ENCODE measurements at places on chromosomes 6 and 20. TPM values are rescaled to one million over a fixed set of nuclear protein-coding genes. Genes with fewer than 3 reads are reported as not detected.
A peak's percentile ranks its signal among the peaks of the same experiment; 100 is the strongest.

GRCh38 chr6:165668951-165669350, 5.9 kb upstream of the PDE10A start:
- DNase-seq: no peak

GRCh38 chr20:62804627-62805154, at the start of gene OGFR:
Gene OGFR (plus strand): TSS chr20:62804835. CDS start chr20:62804860, 25 bp downstream.
- peak; percentile 74 for DNase-seq

- DNase-seq: no peak
Observed at GRCh38 chr20:47088335-47088734, 193.7 kb downstream of the EYA2 start.

DNA sequence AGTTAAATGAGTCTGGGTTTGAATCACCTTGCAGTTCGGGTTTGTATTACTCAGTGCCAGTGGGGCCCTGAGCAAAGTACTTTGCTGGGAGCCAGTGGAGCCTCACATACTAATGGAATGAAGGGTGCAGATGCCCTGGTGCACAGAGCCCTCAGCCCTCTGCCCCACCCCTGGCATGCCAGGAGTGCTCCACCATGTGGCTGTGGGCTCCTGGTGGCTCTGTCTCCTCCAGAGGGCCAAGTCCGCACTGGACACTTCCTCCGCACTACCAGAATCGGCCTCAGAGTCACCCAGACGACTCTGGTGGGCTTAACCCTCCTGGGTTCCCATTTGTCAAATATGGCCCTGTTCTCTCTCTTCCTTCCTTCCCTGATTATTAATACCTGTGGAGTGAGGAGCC, 94.0 kb downstream of the STK35 start:
- DNase-seq: no peak

Gene RIMS1
- total RNA-seq: not detected

DNA sequence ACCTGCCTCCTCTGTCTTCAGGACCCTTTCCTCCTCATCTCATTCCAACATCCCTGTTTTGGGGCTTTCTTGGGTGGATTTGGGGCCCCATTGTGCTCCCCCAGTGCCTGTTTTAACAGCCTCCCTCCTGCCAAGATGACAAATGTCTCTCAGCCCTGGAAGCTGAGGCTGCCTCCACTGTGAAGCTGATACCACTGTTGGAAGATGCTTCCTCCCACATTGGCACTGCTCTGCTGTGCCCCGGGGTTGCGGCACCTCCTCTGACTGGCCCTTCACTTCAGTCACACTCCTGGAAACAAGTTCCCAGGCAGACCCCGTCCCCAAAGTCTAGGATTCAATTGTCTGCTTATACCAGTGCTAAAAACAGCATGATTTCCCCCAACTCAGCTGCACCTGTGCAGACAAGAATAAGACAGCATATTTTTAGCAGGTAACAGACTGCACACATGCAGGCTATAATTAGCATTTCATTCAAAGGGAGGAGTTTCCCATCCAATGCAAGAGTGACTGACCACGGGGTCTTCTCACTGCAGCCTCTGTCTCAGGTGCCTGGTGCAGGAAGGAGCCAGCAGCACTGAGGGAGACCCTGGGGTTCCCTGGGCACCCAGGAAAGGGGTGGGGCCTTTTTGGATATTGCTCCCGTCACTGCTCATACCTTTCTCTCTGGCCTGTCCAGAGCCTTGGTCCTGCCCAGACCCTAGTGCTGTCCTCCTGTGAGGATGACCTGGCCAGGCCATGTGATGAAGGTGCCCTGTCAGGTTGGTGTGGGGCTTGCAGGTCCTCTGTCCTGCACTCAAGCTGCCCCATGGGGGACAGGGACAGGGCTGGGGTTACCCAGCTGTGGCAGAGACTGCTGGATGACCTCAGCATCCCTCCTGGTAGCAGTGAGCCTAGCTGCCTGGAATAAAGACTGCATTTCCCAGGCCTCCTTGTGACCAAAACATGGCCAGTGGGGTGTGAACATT, 31.5 kb upstream of the SULF2 start:
- DNase-seq: no peak

DNA sequence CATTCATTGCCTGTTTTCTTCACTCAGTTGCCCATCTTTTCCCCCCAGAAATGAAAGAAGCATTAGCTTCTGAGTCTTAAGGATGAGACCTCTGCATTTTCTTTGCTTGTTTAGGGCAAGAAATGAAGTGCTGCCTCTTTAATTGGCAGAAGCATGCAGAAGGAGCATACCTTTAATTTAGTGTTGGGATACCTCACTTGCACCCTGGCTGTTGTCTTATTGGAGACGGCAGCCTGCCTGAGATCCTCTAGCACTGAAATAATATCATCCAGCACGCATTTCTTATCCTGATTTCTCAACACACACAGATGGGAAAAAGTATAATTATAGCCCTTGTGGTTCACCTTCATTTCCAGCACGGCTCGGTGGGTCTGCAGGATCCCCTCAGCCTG, 43.1 kb downstream of the PTCHD4 start:
- no peak for DNase-seq

DNA sequence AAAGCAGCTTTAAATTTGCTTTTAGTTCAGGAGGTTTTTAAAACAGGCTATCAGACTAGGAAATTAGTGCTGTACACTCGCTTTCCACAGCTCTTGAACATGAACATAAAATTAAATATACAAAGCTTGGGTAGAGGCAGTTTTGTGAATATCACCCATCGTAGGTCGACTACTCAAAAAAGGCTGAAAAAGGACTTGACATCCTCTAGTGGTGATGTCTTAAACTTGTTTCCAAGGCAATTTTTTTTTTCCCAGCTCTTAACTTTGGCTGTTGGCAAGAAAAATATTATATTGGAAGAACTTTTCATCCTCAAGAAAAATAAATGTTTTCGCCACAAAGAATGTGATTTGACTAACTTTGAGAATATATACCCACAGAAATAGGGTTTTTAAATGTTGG, 2.9 kb downstream of the MAP7 start:
- no peak for DNase-seq
